Urothelium cell line (cell line): ENCODE measurements at places on chromosomes 12 and 14.
A peak's percentile ranks its signal among the peaks of the same experiment; 100 is the strongest.

DNA sequence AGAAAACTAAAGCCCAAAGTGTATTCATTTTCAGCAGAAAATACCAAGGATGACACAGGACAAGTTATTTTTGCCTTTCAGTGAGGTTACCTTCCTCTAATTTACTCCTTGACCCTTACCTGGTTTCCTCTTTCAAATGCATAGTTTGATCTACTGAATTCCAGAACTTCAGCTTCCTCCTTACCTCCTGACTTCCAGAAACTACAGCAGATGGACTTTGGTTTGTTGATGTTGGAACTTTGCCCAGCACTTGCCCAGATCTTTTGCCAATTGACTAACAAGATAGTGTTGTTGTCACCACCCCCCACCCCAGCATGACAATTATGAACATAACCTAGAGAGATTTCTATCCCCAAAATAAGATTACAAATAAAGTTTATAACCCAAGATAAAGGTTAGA lies 63.2 kb downstream of the NAV3 start:
- peak; percentile 6 for DNase-seq

DNA sequence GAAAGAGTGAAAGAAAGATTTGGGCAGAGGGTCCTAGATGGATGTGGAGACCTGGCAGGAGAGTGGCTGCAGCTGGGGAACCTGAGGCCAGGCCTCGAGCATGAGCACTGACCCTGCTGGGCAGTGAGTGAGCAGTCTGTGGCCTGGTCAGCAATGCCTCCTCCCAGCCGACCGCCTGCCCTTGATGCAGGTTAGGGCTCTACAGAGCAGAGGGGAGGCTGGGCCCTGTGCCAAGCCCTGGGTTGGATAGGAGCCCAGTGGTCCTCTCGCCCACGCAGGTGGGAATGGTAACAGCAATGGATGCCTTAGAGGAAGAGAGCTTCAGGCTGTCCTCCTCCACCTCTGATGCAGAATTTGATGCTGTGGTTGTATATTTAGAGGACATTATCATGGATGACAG lies 59.8 kb downstream of the RAB35 start:
- DNase-seq, result no peak

DNA sequence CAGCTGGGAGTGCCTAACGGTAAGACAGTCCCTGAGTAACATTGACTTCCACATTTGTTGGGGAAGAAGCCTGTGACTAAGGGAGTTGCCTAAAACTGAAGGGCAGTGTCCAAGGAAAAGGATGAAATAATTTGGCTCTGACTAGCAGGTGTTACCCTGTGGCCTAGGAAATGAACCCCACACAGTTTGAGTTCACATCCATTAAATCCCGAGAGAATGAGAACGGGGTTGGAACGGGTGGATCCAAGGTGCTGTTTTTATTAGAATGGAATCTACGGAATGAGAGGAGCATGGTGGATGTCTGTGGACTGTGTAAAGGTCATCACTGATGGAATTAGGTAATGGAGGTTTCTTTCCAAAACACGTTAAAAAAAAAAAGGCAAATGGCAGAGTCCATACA lies 324.0 kb downstream of the MED13L start:
- DNase-seq, result no peak

DNA sequence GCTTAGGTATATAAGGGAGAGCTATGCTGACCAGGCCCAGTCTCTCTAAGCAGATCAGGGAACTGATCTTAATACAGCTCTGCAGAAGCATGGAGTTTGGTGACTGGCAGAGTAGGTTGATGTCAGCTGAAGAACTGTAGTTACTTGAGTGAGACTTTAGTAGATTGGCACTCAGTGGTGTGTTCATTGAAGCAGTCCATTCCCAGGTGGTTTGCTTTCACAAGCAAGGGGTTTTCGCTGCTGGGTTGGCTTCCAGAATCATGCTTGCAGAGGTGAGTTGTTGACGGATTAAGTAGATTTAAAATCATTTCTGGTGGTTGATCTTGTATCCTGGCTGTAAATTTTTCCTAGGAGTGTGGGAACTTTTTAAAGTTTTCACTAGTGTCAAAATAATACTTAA lies 6.5 kb upstream of the DHRS7 start:
- DNase-seq, result no peak

DNA sequence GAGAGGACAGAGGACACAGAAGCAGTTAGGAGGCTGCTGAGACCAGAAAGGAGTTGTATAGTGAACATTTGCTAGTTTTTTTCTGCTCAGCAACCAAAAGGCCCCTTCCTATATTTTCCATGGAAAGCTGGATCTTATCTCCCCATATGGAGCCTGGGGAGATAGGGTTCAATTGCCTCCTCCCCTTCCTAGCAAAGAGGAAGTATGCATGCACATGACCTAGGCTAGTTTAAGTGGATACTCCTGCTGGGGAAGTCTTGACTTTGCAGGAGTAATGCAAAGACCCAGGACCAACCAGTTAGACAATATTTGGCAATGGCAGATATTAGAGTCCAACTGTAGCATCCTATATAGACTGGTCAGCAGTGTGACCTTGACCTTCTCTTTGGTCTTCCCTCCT lies 15.1 kb downstream of the CHD8 start:
- no peak for DNase-seq

DNA sequence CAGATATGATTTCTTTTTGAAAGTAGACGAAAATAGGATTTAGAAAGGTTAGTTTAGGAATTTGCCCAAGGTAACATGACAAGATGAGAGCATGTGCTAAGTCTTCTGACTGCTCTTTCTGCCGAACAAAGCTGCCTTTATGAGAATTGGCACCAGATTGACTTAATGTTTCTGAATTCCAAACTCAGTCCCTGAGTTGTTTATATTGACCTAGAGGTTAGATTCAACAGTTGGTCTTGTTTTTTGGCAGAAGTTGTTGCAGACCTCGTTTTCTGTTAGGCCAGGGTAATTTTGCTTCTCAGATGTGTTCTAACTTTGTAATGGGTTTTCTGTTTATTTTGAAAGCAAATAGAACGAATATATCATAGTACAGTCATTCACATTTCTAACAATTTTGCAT lies 61.5 kb upstream of the LRTM2 start:
- DNase-seq, result no peak

GRCh38 chr14:55514819-55515490 lies 65.1 kb upstream of the KTN1 start:
- DNase-seq, result no peak

GRCh38 chr14:52241087-52241793 lies 26.3 kb upstream of the PTGDR start:
- DNase-seq, result no peak

- no peak for DNase-seq
These were observed 202.3 kb downstream of the GXYLT1 start for GRCh38 chr12:41942354-41942753.

- no peak for DNase-seq
These were observed 12.8 kb upstream of the ATP2B1 start for GRCh38 chr12:89721291-89721987.

DNA sequence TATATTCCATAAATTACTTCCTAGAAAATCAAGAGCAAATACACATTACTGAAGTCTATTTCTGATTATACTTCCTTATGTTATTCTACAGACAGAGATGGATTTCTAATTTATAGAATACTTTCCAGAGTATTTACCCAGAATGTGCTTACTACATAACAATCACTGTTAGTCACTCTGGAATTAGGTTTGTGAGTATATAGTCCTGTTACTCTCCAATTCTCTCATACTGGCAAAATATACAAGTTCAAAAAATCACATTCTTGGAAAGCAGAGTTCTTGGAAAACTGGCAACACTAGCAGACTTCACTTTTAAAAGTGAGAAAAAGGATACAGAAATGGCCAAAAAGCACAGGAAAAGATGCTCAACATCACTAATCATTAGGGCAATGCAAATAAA lies 7.3 kb downstream of the PPP2R5E start:
- no peak for DNase-seq

- peak; percentile 7 for DNase-seq
These were observed 196.6 kb upstream of the FLRT2 start for GRCh38 chr14:85333313-85333712.

DNA sequence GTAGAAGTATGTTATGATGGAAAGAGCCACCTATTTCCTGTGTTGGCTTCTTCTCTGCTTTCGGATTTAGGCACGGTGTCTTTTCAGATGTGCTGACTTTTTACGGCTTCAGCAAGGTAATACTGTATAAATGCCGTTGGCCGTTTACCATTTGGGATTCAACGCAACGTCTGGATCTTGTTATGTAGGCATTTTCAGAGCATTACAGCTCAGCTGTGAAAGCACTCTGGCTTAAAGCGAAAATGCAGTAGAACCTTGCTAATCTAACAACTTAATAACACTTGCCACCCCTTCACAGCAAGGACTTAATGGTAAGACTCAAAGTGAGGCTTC lies 229.9 kb downstream of the EFCAB11 start:
- no peak for DNase-seq

DNA sequence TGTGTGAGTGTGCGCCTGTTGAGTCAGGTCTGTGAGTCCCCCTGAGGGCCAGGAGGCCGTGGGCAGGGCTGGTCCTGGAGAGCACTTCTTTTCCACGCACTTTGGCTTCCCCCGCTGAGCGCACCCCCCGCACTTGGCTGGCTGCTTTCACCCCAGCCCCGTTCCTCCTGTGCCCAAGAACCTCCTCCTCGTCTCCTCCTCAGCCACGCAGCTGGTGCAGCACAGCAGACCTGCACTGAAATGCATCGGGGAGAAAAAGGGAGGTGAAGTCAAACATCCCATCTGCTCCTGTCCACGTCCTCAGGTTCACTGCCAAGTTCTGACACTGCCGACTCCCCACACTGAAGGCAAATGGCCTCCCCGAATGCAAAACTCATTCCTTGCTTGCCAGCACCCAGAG lies 362.7 kb upstream of the SFSWAP start:
- DNase-seq, result no peak

GRCh38 chr12:25623816-25624215 lies 70.7 kb upstream of the LMNTD1 start:
- DNase-seq, result no peak

DNA sequence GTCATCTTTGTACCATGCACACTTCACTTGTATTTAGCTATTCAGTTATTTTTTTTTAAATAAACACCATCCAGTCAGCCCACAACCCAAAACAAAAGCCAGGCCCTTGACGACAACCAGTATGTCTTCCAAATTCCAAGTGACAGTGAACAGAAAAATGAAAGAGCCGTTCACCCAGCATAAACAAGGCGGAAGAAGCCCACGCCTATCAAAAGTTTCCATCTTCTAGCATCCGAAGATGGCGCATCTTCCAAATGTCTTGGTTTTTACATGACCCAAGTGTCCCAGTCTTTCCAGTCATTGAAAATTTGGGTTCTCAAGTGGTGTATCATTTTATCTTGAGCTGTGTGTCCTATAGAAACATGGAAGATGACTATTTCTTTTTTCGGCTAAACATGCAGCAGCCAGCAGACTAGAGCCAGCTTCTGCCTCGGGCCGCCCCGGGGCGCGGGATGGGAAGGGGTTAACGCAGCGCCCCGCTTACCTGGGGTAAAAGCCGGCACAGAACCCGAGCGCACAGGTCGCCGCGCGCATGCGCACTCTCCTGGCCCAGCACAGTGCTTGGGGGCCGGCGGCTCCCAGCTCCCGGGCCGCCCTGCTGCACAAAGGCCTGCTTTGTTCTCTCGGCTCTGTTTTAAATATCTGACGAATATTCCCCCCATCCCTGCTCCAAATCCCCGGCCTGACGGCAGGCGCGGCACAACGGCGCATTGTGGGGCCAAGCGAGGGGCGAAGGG lies 164.8 kb downstream of the ZFP36L1 start:
- no peak for DNase-seq

DNA sequence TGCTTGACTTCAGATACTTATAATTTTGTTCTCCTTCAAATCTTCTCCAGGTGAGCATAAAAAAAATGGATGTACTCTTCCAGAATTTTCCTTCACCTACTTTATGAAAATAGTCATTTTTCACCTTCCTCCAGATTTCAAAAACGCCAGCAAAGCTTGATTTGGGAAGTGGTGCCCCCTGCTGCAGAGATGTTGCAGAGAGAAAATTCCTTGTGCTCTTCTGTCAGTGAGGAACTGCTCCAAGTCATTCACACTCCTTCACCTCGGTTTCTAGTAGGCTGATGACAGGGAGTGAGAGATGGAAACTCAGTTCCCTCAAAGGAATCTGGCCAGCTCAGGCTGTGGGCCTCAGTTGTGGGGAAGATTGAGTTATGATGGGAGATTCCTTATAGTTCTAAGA lies 24.2 kb upstream of the RNASE3 start:
- peak; percentile 37 for DNase-seq

DNA sequence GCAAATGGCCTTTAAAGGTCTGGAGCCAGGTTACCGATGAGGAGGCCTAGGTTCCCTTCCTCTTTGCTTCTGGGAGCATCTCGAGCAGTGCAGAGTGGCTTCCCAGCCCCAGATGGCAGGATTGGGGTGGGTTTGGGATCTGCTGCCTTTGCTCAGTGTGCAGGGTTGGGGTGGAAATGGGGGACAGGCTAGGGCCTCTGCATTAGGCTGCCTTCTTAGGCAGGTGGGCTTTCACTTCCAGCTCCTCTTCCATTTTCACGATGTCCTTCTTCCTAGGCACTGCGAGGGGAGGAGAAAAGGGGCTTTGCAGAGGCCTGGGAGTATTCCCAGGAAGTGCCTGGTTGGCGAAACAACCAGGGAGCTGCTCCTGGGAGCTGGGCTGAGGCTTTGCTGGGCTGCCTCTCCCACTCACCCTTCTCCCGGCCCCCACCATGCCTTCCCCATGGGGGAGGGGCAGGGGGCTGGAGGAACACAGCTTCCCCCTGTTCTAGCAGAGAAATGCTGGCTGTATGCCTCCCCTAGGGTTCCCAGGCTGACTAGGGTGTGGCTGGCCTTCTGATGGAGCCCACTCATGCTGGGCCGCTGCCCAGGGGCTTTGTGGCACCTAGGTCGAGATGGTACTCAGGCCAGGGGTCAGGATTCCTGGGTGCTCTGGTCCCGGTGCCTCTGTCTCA lies 2.4 kb downstream of the NR4A1 start:
- no peak for DNase-seq

DNA sequence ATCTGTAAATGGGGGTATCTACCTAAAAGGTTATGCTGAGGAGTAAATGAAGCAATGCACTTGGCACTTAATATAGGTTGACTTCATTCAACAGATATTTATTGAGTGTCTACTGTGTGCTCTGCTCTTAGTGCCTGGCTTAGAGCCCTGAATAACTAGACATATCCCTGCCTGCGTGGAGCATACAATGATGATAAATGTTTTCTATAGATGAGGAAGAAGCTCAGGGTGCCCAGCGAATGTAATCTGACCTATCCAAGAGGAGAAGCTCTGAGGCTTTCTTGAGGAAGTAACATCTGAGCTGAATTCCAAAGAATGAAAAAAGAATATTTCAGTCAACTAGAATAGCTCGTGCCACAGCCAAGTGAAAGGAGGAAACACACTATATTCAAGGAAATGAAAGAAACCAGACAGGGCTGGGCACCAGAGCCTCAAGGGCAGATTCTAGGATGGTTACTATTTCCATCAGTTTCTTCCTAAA lies 17.9 kb upstream of the HIGD1C start:
- DNase-seq, result no peak

- DNase-seq, result no peak
These were observed 41.0 kb downstream of the PRORP start for GRCh38 chr14:35163384-35163783.

- peak; percentile 94 for DNase-seq
These were observed 102.7 kb downstream of the TMEM30B start for GRCh38 chr14:61178226-61179060.

- no peak for DNase-seq
These were observed 253.0 kb downstream of the KTN1 start for GRCh38 chr14:55832974-55833373.

- DNase-seq, result no peak
These were observed 3.3 kb upstream of the HOXC8 start for GRCh38 chr12:54005531-54005852.

GRCh38 chr12:67692135-67692534 lies 43.6 kb downstream of the DYRK2 start:
- no peak for DNase-seq
